ENCODE measurements at places on chromosomes 7 and 10.

DNA sequence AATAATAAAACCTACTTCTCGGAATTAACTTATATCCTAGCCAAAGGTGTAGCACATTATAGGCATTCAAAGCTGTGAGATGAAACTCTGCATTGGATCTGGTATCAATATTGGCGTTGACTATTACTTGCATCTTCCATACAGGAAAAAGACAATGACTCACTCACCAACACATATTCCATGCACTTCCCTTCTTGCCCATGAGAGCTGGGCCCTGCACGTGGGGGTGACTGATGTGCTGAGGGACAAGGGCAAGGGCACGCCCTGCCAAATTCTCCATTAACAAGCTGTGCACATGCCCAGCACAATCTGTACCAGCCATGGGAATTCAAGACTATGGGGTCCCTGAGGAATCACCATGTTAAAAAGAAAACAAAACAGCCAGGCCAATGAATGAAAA is 188.1 kb upstream of the PDE1C start:
- no peak for DNase-seq

DNA sequence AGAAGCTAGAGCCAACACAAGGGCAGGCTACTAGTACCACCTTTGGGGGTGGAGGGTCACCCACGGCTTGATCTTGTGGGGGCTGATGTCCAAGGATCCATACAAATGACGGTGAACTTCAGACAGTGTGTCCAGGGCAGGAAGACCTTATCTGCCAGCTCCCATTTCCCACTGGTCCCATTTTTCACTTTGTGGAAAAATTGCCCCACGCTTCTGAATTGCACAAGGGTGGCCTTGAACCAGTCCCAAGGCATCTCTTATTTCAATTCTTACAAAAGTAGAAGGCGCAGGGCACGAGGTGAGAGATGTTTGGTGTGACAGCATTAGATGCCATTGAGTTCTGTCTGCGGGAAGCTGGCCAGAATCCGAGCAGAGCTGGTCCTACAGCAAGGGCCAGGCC is 252.7 kb upstream of the CELF2 start:
- DNase-seq, result no peak

- DNase-seq, result no peak
These were observed 255.4 kb downstream of the ARHGAP21 start for GRCh38 chr10:24468281-24468751.

GRCh38 chr10:7260912-7261311 is 149.9 kb downstream of the SFMBT2 start:
- DNase-seq, result no peak

- no peak for DNase-seq
These were observed 44.6 kb downstream of the FAM20C start for GRCh38 chr7:236967-237366.

DNA sequence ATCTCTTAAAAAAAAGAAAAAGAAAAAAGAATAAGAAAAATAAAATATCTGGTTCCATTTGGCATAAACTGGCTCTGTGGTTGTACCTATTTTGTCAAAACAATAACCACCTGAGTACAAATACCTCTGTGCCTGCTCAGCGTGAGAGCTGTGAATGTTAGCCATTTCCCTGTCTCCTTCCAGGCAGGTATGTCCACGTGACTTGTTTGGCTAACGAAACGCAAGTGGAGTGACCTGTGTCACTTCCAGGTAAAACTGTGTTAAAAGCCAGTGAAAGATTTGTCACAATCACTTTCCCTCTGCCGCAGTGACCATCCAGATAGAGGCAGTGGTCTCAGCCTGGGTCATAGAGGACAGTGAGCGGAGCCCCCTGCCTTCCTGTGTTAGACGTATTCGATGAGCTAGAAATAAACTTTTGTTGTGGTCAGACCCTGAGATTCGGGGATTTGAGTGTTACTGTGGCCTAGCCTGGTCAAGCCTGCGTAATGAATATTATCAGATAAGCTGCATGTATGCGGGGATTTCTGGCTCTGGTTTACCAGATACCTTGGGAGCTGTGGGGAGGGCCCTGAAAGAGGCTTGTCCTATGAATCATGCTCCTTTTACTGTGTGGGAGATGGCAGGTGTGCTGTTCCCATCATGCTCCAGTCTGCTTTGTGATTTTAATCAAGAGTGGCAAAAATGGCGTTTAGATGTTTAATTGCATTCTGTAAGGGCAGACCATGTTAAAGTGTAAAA is 3.8 kb downstream of the PTER start:
- no peak for DNase-seq

DNA sequence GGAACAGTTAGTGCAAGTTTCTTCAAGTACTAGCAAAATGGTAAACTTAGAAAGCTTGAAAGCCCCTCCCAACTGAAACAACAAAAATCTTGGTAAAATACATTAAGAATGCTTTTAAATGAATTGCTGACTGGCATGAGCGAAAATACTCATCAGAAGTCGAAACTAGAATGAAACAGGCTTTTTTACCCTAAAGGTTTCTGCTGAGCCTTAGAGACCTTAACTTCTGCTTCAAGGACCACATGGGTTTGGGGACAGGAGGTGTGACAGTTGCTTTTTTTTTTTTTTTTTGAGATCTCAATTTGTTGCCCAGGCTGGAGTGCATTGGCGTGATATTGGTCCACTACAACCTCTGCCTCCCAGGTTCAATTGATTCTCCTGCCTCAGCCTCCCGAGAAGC is 100.3 kb downstream of the MTPAP start:
- no peak for DNase-seq

DNA sequence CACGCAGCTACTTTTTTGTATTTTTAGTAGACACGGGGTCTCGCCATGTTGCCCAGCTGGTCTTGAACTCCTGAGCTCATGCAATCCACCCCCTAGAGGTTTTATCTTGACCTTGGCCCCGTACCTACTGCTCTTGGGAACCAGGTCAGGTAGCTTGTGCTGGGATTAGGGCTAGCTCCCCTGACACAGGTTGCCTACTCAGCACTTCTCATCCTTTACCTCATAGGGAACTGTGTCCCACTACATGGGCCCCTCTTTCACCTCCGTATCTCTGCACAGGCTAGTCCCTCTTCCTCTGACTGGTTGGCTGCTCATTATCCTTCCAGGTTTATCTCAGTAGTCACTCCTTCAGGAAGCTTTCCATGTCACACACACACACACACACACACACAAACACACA is 58.0 kb upstream of the ITPRID1 start:
- no peak for DNase-seq

DNA sequence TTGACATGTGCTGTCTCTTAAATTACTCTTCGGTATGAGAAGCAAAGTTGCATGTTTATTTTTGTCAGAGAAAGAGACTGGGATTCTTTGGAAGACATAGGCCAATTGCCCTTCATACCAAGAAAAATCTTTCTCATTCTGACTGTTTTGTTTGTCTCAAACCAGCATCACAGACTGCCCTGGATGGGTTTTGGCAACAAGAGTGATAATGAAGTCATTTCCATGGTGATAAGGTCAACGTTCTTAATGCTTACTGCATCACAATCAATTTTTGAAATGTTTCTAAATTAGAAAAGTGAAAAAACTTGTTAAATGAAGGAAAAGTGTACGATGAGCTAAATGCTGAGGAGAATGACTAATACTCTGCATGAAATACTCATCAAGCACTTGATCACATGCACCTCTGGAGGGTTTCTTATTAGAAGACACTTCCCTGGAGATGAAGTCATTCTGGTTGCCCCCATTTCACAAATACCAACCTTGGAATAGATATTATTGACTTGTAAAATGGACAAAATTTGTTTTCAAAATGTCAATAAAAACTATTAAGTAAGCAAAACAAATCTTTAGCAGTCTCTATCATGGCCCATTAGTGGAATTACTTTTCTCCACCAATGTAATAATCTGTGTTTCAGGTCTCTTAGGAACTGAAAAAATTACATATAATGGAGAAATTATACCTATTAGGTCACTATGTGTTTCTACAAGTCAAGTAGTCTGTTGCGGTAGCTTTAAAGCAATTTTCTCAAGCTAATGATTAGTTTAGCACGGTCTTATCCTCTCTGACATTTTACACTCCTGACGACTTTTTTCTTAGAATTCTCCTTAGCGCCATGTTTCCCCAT is 19.9 kb upstream of the SEC61G start:
- DNase-seq, result no peak

DNA sequence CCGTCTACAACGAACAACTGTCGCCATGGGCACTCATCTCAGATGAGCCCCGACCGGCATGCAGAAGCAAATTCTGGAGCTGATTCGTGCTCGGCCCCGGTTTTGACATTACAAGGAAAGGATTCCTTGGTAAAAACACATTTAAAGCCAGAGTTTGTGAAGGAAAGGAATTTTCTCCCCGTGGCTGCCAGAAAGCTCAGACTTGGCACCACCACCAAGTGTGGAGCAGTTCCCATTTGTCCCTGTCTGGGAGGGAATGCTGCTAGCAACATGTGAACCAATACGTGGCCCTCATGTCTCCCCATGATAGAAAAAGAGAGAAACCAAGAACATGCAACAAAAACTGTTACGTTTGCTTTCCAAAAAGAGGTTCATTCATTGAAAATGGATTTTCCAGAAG is 55.2 kb upstream of the DDC start:
- DNase-seq, result no peak

DNA sequence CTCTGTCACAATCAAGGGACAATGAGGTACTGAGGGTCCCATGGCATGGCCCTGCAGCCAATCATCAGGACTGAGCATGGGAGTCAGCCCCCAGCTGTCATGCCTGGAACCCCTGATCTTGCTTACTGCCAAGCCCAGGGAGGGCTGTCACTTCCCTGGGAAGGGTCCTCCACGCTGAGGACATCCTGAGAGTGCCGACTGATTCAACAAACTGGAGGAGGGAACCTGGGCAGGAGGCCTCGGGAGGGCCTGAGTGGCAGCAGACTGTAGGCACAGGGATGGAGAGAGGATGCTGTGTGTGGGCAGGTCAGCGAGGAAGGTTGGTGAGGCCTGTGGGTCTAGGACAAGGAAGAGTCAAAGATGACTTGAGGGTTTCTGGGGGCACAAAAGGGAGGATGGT is 154.3 kb downstream of the ZNF248 start:
- no peak for DNase-seq

GRCh38 chr10:23585186-23585585 is 146.3 kb downstream of the OTUD1 start:
- no peak for DNase-seq

DNA sequence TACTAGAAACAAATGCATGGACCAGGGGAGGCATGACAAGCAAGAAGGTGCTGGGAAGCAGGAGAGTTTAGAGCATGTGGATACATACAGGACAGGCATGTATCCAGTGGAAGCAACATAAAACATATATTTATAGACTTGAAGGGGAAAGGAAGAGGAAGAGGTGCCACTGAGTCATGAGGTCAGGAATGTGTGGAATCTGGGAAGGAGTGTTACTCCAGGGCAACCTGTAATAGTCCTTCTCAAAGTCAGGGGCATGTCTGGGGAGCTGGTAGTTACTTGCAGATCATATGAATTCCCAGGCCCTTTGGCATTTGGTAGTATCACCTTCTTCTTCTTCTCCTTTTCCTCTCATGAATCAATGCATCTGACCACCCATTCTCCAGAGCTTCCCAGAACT is 246.6 kb downstream of the XPNPEP1 start:
- DNase-seq, result no peak

- no peak for DNase-seq
These were observed 3.7 kb upstream of the PRKAR1B start for GRCh38 chr7:730501-731439.

DNA sequence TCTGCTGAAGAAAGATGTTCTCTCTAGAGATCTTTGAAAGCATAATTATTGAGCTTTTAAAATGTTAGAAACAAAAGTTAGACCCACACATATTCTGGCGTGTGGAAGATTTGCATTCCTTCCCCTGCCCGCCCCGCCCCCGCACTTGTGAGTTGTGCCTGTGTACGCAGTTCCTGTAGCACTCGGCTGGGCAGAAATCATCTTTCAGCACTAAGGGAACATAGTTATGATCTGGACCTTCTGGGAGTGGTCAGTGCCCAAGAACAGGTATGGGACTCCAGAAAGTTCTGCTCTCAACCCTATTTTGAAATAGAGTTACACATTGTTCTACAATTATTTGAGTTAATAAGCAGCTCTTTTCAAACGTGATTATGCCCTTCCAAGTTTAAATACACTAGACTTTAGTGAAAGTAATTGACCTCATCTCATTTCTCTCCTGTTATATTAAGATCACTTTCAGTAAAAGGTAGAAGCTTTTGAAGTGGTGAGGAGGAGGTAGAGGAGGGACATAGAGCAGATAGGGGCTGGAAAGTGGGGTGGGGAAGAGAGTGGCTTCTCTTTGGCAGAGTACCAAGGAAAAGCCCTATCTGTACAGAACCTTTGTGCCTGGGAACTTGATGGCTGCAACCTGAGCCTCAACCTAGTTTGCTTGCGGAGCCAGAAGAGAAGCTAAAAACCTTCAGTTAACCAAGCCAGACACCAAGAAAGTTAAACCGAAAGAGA is 5.7 kb downstream of the BLVRA start:
- no peak for DNase-seq

DNA sequence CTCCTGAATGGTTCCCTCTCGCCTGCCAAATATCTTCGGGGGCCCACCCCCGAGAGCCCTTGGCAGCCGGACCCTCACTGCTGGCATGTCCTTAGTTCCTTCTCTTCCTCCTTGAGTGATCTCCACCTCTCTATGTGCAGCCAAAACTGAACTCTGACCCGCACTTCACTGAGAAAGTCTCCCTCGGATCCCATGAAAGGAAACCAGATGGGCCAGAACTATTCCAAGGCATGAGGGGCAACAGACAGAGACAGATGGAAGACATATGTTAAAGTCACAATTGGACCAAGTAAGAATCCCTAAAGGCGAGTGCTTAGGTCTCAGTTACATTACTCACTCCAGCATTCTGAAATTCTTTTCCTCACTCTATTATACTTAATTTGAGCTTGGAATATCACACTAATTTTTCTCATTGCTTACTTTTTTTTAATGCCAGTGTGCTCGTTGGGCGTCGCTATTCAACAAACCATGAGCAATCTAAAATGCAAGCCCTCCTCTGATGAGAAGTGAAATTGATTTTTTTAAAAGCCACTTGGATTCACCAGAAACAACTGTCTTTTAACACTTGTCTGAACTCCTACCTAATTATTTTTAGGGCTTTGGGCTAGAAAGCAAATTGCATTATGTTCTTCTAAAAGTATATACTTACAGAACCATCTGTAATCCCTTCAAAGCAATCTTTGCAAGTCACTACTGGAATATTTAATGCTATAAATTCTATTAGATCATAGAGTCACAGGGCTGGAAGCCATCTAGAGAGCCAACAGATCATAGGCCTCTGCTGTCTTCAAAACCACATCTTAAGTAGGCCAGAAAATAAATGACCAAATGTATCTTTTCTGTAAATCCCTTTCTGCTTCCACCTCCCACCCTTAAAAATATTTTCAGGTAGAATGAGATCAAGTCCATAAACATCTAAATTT is 43.3 kb upstream of the EZH2 start:
- no peak for DNase-seq

All from activated gamma-delta T cell treated with Interleukin-2 at 50 U/mL for 16 hours (primary cell).